ENCODE measurements at places on chromosomes 6 and 20. TPM values are rescaled to one million over a fixed set of nuclear protein-coding genes. Genes with fewer than 3 reads are reported as not detected.

Gene GNAS
- total RNA-seq: 681 TPM

Gene SLC23A2
- 16.2 TPM for total RNA-seq

Gene HLA-DQA1
- total RNA-seq: not detected

Gene PROCR
- total RNA-seq: 142 TPM

Gene IL20RA
- not detected for total RNA-seq

Gene TMC2
- not detected for total RNA-seq

Gene IL22RA2
- not detected for total RNA-seq

Gene PABPC1L
- 20.6 TPM for total RNA-seq

Gene NT5E
- total RNA-seq: 33.2 TPM

Gene FKBP1C
- total RNA-seq: 1.8 TPM

Gene ALDH8A1
- 0.07 TPM for total RNA-seq

Gene MLIP
- total RNA-seq: not detected

Gene TRIM15
- total RNA-seq: not detected

All from A549 treated with Mapracorat at 1 μM for 4 hours (cell line).